Uterus (tissue), 4 donors: ENCODE measurements at places on chromosomes 2 and 18. TPM values are rescaled to one million over a fixed set of nuclear protein-coding genes. Genes with fewer than 3 reads are reported as not detected.

The TMEM163 gene
- total RNA-seq: 1.2 TPM

The KIF5C gene
- 0.77 TPM for total RNA-seq

DNA sequence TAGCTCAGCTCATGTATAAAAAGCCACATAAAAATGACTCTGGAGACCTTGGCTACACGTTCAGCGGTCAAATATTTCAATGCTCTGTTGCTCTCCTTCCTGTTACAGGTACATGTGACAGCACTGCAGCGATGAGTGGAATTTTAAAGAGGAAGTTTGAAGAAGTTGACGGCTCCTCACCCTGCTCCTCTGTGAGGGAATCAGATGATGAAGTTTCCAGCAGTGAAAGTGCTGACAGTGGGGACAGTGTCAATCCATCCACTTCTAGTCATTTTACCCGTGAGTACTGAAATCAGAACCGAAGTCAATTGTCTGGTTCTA is 125.4 kb downstream of the CSRNP3 start:
- DNase-seq: no peak

- no peak for DNase-seq
These were observed 266.9 kb upstream of the DSEL start for GRCh38 chr18:67783196-67783946.

The FBXO41 gene
- 1.7 TPM for total RNA-seq

- no peak for DNase-seq
These were observed 61.6 kb downstream of the TTC21B start for GRCh38 chr2:165891943-165892342.

The SP140 gene
- 0.97 TPM for total RNA-seq

The TUBA4A gene
- total RNA-seq: 10.6 TPM

The LTBP1 gene
- total RNA-seq: 72.5 TPM

DNA sequence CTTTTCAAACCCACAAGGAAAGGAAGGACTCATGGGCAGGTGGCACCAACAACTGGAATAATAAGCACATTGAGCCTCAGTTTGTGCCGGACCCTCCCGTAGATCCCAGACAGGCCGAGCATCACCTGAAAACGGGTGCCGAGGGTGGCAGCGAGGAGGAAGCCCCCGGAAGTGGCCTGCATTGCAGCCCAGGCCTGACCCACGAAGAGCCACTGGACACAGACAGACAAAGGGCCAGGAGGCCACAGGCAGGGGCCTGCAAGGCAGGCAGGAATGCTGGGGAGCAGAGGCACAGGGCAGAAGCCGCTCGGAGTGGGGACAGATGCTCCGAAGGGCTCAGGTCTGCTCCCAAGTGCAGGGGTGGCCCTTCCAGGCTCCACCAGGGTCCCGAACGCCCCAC is 31.7 kb downstream of the MTERF4 start:
- DNase-seq: no peak

The UGT1A3 gene
- not detected for total RNA-seq

The STON1 gene
- 64.8 TPM for total RNA-seq

The HTRA2 gene
- 13.1 TPM for total RNA-seq

DNA sequence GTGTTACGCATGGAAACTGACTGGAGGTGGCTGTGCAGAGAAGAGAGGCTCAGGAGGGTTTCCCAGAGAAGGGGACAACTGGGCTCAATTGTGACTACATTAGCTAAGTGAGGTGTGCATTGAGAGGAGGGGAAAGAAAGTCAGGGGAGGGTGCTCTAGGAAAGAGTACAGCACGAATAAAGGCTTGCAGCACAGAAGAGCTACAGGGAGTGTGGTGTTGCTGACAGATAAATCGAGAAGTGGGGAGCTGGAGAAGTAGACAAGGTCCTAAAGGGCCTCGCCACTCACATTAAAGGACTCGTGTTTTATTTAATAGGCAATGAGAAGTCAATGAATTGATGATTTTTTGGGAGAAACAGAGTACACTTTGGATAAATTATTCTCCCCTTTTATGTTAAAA is 65.7 kb upstream of the CTAGE1 start:
- DNase-seq: no peak

DNA sequence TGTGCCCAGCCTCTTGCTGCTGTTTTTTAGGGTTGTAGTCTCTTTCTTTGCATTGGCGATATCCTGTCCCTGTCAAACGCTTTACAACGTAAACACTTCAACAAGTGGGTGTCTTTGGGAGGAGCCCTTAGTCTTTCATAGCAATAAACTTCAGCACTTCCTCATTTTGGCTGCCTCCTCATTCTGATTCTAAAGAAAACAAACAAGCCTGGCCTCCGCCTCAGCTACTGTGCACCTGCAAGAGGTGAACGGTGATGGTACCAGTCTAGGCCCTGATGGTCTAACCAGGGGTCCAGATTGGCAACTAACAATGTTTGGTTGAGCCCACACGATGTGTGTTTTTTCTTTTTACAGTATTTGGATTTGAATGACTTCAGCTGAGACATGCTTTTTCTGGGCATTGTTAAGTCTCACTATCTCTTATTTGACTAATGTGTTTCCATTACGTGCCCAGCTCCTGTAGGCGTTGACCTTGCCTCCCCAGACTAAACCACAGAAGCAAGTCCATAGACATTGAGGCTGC is 53.2 kb upstream of the CUL3 start:
- DNase-seq: no peak

DNA sequence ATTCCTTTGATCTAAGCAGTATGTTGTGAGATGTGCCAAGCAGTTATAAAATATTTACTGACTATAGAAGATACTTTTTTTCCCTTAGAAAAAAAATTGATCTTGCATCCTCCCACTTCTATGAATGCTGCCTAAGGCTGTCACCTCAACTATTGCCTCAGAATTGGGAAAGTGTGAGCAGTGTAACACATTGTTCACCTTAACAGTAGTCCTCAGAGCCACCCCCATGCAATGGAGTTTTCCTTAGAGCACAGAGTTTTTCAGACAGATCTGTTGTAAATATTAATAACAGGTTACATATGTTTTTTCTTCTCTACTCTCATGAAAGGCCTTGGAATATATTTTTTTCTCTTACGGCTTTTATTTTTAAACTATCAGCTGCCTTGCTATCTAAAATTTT is 607.3 kb downstream of the STK39 start:
- no peak for DNase-seq

The FOXD4L1 gene
- total RNA-seq: not detected

DNA sequence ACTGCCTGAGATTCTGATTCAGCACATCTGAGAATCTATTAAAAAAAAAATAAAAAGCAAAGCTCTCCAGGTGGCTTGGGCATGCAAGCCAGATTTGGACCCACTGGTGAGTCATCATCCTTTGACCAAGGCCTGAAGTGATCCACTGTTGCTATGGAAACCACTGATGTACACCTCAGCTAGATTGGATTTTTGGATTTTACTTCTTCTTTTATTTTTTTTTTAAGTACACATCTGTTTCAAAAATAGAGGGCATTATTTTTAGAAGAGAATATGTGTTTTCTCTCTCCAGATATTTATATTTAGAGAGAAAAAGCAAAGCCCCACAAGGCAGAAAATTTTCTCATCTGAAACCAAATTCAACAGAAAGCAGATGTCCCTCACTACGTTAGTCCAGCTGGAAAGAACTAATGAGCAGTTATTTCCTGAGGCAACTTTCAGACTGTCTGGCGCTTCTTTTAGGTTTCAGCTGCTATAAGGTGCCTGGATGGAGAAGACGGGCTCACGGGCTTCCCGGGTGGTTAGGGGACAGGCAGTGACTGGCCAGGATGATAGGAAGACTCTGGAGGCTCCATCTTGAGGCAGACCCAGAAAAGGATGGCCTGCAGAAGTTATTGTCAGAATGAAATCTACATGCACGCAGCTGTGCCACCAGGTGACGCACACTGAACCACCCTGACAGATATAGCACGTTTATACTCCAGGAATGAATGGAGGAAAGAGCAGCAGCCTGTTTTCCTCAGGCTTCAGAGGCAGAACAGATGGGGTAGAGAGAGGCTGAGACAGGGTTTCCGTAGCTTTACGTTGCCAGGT is 50.5 kb downstream of the MRPL35 start:
- DNase-seq: peak; percentile 59

The TUBA3D gene
- 8.0 TPM for total RNA-seq

- DNase-seq: no peak
These were observed 3.0 kb downstream of the MBD5 start for GRCh38 chr2:148023861-148024260.

The CD8B2 gene
- total RNA-seq: 0.07 TPM

The RAMP1 gene
- total RNA-seq: 388 TPM

- DNase-seq: no peak
These were observed 122.6 kb upstream of the DNAJC10 start for GRCh38 chr2:182593394-182593975.

GRCh38 chr18:55268151-55268601 is 308.9 kb upstream of the CCDC68 start:
- no peak for DNase-seq

GRCh38 chr18:24200494-24201290 is 61.8 kb downstream of the CABYR start:
- DNase-seq: no peak

GRCh38 chr2:3433776-3434400 is 54.4 kb downstream of the TRAPPC12 start:
- no peak for DNase-seq

The KLHL30 gene
- total RNA-seq: 0.62 TPM

The BOK gene
- 29.5 TPM for total RNA-seq

DNA sequence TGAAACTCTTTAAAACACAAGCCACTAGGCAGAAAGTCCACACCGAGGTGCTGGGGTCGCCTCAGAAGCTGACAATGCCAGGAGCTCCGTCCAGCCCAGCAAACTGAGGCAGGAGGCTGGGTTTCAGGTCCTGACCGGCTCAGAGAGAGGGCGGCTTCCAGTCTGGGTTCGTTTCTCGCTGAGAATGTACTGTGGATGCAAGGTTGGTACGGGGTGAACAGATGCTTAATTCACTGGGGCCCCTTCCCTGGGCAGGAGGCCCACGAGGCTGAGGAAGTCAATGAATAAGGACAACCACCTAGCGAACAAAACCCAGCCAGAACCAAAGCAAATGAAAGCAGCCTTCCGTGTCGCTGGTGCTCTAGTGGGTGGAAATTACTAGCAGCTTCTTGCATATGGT is 142.0 kb downstream of the RTP5 start:
- DNase-seq: no peak

The KCNE4 gene
- 52.8 TPM for total RNA-seq

DNA sequence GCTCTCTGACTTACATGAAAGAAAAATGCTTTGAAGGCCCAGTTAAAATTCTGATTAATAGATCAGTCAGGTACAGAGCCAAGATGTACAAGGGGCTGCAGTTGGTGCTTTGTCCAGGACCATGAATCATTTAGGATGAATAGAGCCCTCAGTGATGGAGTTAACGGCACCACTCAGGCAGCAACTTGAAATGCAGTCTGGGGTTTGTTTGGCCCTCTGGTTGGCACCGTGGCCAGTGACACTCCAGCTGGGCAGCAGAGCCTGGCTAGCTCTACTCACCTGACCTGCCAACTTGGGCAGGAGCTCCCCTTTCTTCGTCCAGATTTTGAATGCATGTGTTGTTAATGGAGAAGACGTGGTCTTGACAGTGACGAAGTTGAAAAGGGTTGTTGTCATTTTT is 493.0 kb upstream of the ACVR2A start:
- no peak for DNase-seq

DNA sequence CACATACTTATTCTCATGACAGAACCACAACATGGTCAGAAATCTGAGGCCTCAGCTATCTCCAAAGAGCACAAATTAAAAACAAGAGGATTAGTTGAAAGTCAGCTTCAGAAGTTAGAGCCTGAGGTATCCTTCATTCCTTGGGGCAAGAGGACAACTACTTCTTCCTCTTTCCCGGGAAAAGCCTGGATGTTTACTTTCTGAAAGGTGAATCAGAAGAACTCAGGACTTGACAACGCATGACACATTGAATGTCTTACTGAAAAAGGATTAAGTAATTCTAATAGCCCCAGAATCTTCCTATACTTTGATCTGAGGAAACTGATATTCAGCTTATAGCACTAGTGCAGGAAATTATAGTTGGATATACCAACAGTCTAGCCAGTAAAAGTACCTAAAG is 573.2 kb downstream of the METTL4 start:
- DNase-seq: no peak

The SNTG2 gene
- 44.6 TPM for total RNA-seq

The SULT1C4 gene
- total RNA-seq: 14.1 TPM

DNA sequence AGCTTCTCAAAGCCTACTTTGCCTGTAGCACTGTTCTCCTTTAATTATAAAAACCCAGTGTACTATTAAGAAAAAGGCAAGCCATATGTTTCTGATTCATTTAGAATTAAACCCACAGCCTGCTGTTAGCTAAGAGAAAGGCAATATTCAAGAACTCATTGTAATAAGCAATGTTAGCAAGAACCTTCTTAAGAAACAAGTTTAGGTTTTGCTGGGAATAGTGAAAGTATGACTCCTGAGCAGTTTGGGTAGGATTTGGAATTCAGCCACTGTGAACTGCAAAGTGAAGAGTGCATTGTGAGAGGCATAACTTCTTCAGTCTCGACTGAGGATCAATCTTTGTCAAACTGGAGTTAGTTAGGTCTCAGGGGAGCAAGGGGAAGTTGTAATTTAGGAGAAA is 206.5 kb upstream of the NT5C1B start:
- DNase-seq: no peak

DNA sequence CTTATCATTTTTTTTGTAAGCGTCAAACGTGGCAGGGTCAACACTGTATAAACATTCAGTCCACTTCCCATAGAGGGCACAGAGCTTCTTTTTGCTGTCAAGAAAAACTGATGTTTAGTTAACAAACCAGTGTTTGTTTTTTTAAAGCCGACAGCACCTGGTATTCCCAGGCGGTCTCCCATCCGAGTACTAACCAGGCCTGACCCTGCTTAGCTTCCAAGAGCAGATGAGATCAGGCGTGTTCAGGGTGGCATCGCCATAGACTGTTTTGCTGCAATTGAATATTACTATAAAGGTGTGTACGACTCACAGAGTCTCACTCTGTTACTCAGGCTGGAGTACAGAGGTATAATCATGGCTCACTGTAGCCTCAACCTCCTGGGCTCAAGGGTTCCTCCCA is 31.5 kb downstream of the CABYR start:
- DNase-seq: no peak

DNA sequence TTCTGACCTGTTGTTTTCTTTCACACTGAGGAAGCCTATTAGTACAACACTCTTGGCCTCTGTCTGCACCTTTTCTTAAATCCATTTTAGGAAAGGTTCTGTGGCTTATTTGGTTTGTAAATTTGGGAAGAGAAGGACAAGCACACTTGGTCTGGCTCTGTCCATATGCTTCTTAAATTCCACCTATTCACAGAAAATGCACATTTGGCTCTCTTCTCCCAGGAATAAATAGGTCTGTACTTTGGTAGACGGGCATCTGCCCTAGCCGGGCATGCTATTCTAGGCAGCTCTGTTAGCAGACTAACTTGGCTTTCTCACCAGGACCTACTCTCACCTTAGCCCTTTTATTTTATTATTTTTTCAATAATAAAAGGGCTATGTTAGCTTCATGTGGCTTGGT is 1211.8 kb upstream of the SLC39A10 start:
- DNase-seq: no peak

DNA sequence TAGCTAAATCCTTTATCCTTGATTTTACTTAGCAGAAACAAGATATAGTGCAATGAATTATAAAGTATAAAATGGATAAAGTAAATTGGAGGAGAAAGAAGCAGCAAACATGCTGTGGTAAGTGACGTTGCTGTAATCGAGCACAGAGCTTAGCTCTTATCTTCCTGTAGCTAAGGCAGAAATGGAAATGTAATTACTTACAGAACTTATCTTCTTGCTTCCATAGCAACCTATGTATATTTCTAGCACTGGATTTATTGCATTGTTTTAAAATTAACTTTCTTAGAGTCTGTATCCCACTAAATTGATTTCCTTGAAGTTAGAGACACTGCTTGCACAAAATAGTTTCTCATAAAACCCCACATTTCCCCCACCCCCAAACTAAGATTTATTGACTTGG is 130.6 kb upstream of the MC4R start:
- DNase-seq: no peak

The MAP2 gene
- total RNA-seq: 4.7 TPM
